Activated T-helper 1 cell treated with anti-CD3 and anti-CD28 coated beads, Interleukin-2, amount 50 U/mL, for 16 hours (primary cell): ENCODE measurements at places on chromosomes 12 and 14.

DNA sequence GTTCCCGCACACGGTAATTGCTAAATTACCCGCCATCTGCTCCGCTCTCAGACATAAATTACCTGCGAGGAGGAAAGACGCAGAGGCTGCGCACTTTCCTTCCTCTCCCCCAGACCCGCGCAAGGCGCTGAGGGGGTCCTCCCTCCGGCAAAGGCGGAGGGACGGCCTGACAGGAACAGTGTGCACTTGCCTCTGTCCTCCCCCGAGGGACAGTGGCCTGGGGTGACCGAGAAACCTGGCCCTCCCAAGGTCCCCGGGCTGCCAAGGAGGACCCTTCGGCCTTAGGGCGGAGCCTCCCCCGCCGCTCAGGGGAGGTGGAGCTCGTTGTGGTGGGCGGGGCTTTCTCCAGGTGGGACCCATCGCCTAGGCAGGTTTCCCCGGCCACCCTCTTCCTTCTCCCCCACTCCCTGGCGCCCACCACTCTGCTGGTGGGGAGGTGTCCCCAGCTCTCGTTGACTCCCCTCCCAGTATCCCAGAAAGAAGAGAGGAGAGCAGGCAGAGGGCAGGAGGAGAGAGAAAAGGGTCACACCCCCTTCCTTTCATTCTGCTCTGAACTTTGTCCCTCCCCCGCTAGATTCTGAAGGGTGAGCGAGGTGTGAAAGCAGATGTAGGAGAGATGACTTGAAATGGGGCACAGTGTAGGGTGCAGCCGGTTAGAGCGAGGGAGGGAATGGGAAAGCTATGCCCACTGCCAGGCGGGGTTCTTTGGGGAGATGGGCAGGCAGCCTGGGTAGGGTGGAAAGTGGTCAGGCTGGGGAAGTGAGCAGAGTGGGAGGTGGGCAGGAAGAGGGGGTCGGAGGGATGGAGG is 11.4 kb upstream of the CALCOCO1 start:
- DNase-seq, result no peak

DNA sequence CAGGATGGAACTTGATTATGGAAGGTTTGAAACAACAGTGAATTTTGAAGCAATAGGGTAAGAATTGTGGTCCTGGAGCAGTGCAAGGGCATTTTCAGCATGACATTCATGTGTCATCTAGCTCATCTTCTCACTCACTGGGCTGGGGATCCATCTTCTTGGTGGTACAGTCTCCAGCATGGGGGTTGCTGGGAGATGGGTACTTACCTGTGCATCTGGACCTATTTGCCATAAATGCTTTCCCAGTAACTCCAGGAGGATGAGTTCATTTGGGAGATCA is 7.2 kb downstream of the HSP90AA1 start:
- no peak for DNase-seq

DNA sequence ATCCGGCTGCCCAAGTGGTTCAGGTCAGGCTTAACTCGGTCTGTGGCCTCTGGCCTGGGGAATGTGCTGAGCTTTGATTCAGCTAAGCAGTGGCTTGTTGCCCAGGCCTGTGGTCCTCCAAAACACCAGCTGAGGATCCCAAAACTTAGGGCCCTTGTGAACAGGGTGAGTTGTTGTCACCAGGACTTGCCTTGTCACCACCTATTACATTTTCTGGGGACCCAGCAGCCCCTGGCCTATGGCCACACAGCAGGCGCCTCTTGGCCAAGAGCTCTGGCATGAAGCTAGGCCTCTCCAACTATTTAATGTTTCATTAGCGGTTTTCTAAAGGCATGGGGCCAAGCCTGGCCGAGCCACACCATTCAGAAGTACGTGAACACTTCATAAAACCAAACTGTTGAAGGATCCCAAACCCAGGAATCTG is 343.7 kb downstream of the CACNA1C start:
- no peak for DNase-seq

- DNase-seq, result no peak
Measured at GRCh38 chr12:93186131-93186530, 191.6 kb upstream of the NUDT4 start.

DNA sequence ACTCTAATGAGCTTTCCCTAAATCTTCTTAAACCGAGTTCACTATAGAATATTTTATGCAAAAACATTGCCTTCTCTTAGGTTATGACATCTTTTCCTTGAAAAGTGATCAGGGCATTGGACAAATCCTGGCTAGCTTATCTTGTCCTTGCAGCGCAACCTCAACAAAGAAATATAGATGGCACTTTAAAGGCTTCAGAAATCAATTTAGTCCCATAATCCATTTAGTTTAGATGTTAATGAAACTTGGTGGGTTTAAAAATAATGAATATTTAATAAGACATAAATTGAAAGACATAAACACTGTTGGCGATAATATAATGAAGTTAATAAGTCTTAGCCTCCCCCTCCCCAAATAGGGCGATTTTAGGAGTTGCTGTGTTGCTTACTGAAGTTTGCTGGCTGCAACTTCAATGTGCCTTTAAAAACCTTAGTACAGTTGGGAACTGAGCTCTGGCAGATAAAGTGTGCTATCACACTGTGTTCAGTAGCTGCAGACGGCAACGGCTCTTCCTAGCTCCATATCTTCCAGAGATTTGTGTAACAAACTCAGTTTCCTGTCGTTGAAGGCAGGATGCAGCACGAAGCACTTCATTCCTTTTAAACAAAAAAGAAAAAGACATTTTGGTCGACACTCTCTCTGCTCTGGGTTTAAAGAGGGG is 19.5 kb downstream of the PLXNC1 start:
- no peak for DNase-seq

GRCh38 chr14:76245097-76245496 is 93.4 kb downstream of the GPATCH2L start:
- no peak for DNase-seq

- DNase-seq, result no peak
Measured at GRCh38 chr14:81927070-81927469, 393.4 kb upstream of the SEL1L start.

GRCh38 chr12:52346593-52346992 is 20.7 kb downstream of the KRT85 start:
- no peak for DNase-seq

GRCh38 chr14:69314327-69314726 is 54.4 kb downstream of the GALNT16 start:
- no peak for DNase-seq

- no peak for DNase-seq
Measured at GRCh38 chr12:71536279-71536938, 96.8 kb downstream of the LGR5 start.

GRCh38 chr12:46490635-46491034 is 118.1 kb upstream of the SLC38A2 start:
- DNase-seq, result no peak

DNA sequence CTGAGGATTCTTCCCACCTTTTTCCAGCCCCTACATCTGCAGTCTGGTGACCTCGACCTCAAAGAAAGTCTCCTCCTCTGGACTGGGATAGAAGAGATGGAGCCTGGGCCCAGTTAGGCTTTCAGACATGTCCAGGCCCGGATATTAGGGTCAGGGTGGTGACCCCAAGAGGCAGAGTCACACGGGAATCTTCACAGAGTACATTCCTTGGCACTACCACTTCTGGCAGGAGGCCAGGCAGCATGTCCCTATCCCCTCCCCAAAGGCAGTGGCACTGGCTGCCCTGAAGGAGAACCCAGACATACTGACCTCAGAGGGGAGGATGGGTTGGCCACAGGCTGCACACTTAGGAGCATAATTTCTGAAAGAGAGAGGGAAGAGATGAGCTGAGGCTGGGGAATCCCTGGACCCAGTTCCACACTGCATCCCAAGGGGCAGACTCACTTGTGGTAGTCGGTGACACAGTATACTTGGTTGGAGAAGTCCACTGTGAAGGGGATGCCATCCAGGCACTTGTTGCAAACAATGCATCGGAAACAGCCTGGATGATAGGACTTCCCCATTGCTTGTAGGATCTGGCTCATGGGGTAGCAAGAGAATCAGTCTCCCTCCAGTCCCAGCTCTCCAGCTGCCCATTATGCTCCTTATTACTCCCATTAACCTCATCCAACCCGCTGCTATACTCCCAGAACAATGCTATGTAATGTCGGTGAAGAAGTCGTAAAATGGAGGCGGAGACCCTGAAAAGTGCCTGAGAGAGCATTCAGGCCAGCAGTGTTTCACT is 7.6 kb downstream of the AJUBA start:
- DNase-seq, result no peak

GRCh38 chr12:1797011-1797901 is 23.1 kb upstream of the LRTM2 start:
- peak; percentile 32 for DNase-seq

GRCh38 chr14:68178282-68178681 is 358.7 kb downstream of the RAD51B start:
- no peak for DNase-seq

DNA sequence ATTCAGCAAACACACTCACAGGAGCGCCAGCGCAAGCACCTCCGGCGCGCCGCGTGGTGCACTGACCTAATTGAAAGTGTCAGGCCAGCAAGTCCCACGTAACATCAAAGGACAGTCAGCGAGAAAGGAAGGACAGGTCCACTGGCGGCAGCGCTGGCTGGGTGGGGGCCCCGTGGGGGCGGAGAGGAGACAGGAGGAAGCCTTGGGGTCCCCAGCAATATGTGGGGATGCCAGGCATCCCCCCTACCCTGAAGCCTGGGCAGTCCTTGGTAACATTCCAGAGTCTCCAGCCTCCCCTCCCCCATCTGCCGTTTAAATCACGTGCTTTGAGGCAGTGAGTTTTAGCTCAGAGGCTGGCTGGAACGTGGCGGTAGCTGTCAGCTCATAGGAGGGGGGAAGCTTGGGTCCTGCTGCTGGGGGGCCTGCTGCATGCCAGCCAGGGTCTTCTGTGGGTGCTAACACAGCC is 159.2 kb downstream of the CALM1 start:
- no peak for DNase-seq

GRCh38 chr12:44433659-44434058 is 442.5 kb downstream of the NELL2 start:
- DNase-seq, result no peak
